Stimulated activated CD8-positive, alpha-beta memory T cell treated with anti-CD3 and anti-CD28 coated beads, Interleukin-12 subunit alpha, Interleukin-12 subunit beta, amount 100 ng/mL, for 4 hours (primary cell): ENCODE measurements at places on chromosomes 1 and 21.

GRCh38 chr1:119358636-119359035 is 9.9 kb upstream of the HAO2 start:
- no peak for DNase-seq

GRCh38 chr1:32969566-32969965 is 5.0 kb upstream of the RNF19B start:
- no peak for DNase-seq

- no peak for DNase-seq
Observed at GRCh38 chr1:223198628-223198965, 55.5 kb upstream of the TLR5 start.

- no peak for DNase-seq
Observed at GRCh38 chr1:54922040-54922761, 35.2 kb upstream of the DHCR24 start.

GRCh38 chr1:156477526-156478249 is 22.9 kb downstream of the MEF2D start:
- DNase-seq = no peak

GRCh38 chr1:110538921-110539320 is 19.9 kb upstream of the KCNA10 start:
- DNase-seq = no peak

- DNase-seq = no peak
Observed at GRCh38 chr1:74357150-74357549, 122.0 kb downstream of the TNNI3K start.

- no peak for DNase-seq
Observed at GRCh38 chr1:46940307-46940706, 969 bp downstream of the CYP4A11 start.

DNA sequence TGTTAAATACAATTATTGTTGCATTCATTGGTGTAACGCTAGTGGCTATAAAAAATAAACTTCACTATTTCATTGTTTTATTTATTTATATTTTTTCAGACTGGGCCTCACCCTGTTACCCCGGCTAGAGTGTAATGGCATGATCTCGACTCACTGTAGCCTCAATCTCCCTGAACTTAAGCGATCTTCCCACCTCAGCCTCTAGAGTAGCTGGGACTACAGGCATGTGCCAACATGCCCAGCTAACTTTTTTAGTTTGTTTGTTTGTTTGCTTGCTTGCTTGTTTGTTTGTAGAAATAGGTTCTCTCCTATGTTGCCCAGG is 387.4 kb upstream of the PTBP2 start:
- no peak for DNase-seq

- DNase-seq = no peak
Observed at GRCh38 chr1:197842646-197843045, 59.8 kb upstream of the C1orf53 start.

- no peak for DNase-seq
Observed at GRCh38 chr1:229657993-229658755, 32.1 kb downstream of the URB2 start.

GRCh38 chr1:181175955-181176354 is 87.5 kb downstream of the IER5 start:
- DNase-seq = no peak

DNA sequence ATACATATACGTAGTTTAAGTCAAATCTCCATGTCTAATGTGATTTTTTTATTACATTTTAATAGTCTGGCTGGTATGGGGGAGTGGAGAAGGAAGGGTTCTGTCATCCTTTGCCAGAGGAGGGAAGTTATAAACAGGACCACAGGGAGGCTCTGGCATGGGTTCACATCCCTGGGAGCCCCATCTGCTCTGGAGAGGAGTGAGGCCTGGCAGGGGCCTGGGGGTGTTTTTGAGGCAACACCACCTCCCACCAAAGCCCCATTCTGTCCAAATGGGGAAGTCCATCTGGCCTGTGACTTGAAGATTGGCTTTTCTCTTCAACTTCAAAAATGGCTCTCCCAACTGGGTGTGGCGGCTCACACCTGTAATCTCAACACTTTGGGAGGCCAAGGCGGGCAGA is 15.8 kb downstream of the DISP3 start:
- DNase-seq = no peak

GRCh38 chr1:48869116-48869893 is 92.6 kb upstream of the BEND5 start:
- no peak for DNase-seq

DNA sequence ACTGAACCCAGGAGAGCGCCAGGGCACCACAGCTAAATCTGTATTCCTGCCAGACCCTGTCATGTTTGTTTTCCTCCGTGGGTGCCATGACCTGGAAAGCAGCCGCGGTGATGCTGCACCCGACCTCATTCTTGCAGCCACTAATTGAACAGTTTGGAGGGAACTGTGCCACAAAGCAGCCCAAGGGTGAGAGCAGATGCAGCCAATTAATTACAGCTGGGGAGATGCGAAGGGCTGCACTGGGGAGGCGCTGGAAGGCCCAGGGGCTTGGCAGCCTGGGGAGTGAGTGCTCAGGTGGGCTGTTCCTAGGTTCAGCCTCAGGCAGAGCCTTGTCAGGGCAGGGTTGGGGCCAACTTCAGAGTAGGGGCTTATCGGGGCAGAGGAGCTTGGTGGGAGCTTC is 158.4 kb upstream of the CD34 start:
- no peak for DNase-seq

- no peak for DNase-seq
Observed at GRCh38 chr1:231295938-231296337, 41.7 kb downstream of the EXOC8 start.

DNA sequence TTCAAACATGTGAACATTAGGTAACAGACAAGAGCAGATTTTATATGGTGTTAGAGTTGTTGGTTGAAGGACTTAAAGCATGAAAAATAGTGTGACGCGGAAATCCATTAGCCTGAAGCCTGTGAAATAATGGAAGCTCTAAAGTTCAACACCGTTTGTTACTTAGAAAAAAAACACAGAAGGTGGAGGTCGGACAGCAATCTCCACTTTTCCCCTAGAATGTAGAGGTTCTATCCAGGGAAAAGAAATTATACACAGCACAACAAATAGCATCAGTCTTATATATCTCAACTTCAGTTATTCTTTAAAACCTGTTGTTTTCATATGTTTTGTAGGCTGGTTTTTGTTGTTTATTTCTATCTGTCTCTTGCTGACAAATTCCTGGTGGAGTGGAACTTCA is 1.9 kb downstream of the RCAN3 start:
- DNase-seq = no peak

- DNase-seq = no peak
Observed at GRCh38 chr1:231544943-231545592, 16.6 kb downstream of the TSNAX start.

GRCh38 chr1:93438716-93439115 is 9.2 kb upstream of the FNBP1L start:
- DNase-seq = no peak

- no peak for DNase-seq
Observed at GRCh38 chr1:43495204-43495603, 35.5 kb upstream of the PTPRF start.

DNA sequence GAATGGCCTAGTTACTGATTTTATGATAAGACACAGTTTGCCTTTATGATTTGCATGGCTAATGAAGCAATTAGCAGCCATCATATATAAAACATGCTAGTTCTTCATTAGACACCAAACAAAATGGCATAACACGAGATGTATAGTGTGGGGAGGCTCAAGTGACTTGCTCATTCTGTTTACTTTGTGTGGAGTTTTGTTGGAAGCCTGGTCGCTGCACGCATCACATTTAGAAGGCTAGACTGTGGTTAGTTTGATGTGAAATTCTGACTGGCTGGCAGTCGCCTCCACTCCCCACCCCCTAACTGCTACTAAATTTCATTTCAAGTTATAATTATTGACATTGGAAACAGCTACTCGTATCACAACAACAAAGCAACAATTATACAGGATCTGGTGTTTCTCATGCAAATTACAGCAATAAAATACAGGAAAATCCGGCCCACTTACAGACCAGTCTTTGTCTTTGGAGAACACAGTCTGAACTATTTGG is 356.1 kb downstream of the LMO4 start:
- no peak for DNase-seq

DNA sequence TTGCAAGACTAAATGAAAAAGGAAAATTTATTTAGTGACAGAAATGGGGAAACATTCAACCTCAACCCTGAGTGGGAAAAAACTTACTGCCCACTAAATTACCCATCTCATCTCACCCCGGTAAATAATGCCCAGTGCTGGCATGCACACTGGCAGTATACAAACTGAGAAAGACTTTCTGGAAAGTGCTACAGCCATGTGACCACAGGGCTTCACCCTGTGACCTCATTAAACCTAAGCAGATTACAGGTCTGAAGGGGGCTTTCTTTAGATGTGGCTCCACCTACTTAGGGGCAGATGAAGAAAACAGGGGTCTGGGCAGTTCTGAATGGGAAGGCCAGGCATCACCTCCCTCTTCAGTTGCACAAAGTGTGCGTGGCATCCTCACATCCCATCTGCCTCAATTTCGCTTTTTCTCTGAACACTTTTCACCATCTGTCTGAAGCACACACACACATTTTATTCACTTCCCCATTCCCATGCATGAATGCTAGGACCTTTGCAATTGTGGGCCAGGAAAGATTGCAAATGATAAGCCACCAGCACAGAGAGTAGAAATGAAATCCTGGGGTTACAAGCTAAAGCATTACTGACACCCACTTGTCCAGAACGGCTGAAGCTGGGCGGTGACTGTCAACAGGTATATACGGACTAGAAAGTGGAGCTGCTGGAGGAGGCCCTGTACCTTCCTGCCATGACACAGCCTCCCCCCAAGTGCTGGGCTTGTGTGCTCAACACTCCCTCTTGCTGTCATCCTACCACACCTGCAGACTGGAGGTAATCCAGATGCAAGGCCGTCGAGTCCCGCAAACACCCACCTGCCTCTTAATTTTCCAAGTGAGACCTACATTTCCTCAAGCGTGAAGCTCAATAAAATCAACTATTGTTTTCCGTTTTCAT is 2.7 kb downstream of the NADK start:
- no peak for DNase-seq

- no peak for DNase-seq
Observed at GRCh38 chr1:222798116-222798515, 16.7 kb upstream of the DISP1 start.

GRCh38 chr1:209611771-209612570 is 28.5 kb downstream of the CAMK1G start:
- no peak for DNase-seq

DNA sequence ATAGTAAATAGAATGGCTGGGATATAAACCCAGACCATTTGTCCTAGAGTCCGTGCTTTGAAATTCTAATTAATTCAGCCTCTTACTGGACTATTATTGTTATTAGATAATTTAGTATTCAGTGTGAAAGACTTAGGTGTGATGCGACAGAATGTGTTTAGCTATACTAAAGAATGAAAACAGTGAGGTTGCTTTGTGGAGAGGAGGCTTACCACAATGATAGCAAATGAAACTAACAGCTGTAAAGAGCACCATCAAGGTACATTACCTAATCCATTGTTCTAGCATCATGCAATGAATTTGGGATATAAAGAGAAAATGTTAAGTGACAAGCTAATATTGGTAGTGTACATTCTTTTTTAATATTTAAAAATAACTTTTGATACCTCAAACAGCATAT is 911.1 kb downstream of the KCNT2 start:
- DNase-seq = no peak

DNA sequence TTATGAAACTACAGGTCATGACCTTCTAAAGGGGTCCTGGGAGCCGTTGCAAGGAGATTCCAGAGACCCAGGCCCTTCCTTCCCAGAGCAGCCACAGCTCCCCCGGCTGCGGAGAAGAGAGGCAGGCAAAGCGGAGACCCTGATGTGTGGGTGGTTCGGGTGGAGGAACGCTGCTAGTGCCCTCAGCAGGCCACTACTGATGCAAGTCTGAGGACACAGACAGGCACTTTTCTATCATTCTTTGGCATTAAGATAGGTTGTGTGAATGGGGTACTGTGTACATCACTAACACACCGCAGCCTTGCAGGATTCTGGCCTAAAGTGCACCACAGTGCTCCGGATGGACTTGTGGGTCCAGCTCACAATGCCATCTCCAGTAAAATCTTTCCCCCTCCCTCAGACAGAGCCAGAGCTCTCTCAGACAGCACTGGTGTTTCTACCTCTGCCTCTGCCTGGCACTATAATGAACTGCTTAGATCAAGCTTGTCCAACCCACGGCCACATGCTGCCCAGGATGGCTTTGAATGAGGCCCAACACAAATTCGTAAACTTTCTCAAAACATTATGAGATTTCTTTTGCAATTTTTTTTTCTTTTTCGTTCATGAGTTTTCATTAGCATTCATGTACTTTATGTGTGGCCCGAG is 121.4 kb downstream of the TGFBR3 start:
- DNase-seq = no peak

DNA sequence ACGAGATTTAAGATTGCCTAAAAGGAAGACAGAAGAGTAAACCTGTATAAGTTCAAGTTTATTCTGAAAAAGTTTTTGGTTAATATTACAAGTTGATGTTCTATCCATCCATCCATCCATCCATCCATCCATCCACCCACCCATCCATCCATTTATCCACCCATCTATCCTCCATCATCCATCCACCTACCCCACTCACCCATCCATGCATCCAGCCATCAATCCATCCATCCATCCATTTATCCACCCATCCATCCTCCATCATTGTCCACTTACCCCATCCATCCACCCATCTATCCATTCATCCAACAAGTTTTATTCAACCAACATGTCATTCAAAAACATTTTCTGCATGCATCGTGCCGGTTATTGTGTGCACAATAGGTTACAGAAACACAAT is 89.3 kb downstream of the ZBTB18 start:
- DNase-seq = no peak

GRCh38 chr21:26425576-26425975 is 147.5 kb downstream of the CYYR1 start:
- no peak for DNase-seq

DNA sequence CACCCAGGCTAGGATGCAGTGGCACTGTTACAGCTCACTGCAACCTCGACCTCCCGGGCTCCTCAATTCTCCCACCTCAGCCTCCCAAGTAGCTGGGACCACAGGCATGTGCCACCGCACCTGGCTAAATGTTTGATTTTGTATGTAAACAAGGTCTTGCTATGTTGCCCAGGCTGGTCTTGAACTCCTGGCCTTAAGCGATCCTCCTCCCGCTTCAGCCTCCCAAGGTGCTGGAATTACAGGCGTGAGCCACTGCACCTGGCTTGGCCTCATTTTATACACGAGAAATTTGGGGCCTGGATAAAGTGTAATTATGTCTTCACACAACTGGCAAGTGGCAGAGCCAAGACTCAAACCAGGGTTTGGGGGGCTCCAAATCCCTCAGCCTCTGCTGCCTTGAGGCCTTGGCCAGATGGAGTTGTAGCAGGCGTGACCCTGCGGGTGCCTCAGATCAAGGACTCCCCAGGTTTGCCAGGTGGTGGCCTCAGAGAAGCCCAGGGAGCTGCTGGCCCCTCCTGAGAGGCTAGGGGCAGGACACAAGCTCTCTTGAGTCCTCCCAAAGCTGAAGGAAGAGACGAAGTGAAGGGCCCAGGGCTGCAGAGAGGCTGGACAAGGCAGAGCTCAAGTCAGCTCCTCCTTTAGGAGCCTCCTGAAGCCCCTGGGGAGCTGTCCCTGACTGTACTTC is 61.7 kb downstream of the MDM4 start:
- DNase-seq = no peak
